ENCODE measurements at places on chromosomes 16 and 17. TPM values are rescaled to one million over a fixed set of nuclear protein-coding genes. Genes with fewer than 3 reads are reported as not detected.

Gene FN3K
- 5.9 TPM for total RNA-seq

Gene CACNB1
- total RNA-seq: 23.6 TPM

Gene CD300LG
- total RNA-seq: not detected

Gene ENPP7
- total RNA-seq: 0.10 TPM

Gene LITAFD
- total RNA-seq: not detected

Gene KIF1C
- 35.2 TPM for total RNA-seq

Gene SCRN2
- total RNA-seq: 29.0 TPM

Gene MPP2
- 1.1 TPM for total RNA-seq

Gene METTL23
- 48.1 TPM for total RNA-seq

Gene ALDH3A1
- 0.12 TPM for total RNA-seq

Gene ADAD2
- total RNA-seq: not detected

Gene ITGB3
- 0.46 TPM for total RNA-seq

Gene TMEM100
- not detected for total RNA-seq

Gene TMEM235
- total RNA-seq: not detected

Gene MYH2
- not detected for total RNA-seq

Gene ORC6
- 29.3 TPM for total RNA-seq

Gene SPATA22
- total RNA-seq: not detected

Gene IRX3
- 0.50 TPM for total RNA-seq

Gene GSG1L
- not detected for total RNA-seq

Gene PPP1R27
- not detected for total RNA-seq

Gene TBC1D3
- total RNA-seq: not detected

Gene NGFR
- not detected for total RNA-seq

Gene SCGB1C2
- not detected for total RNA-seq

Gene VMP1
- 206 TPM for total RNA-seq

Gene FNDC8
- not detected for total RNA-seq

Gene KRT16
- not detected for total RNA-seq

Gene MYO15A
- total RNA-seq: 0.38 TPM

Gene PIGQ
- total RNA-seq: 36.8 TPM

Gene TM4SF5
- not detected for total RNA-seq

Gene TP53TG3F
- not detected for total RNA-seq

Gene CCL11
- total RNA-seq: not detected

Gene PCTP
- total RNA-seq: 6.1 TPM

Gene AIPL1
- not detected for total RNA-seq

Gene TMEM238L
- total RNA-seq: not detected

Gene STX1B
- total RNA-seq: 1.3 TPM

Gene SLC47A2
- total RNA-seq: not detected

Gene BAHCC1
- total RNA-seq: 0.03 TPM

Gene NXPH3
- not detected for total RNA-seq

Gene SRR
- total RNA-seq: 13.9 TPM

Gene RGS9
- 2.3 TPM for total RNA-seq

Gene CTRB2
- not detected for total RNA-seq

Gene KRTAP16-1
- 0.14 TPM for total RNA-seq

Gene EIF5A
- 433 TPM for total RNA-seq

Gene PSMD7
- total RNA-seq: 79.9 TPM

Gene TSNAXIP1
- total RNA-seq: 0.35 TPM

Gene RSKR
- 18.3 TPM for total RNA-seq

Gene CCDC154
- total RNA-seq: 3.7 TPM

Gene WSCD1
- 0.10 TPM for total RNA-seq

Gene TMC5
- total RNA-seq: 0.31 TPM

Gene EVPLL
- not detected for total RNA-seq

Gene OR4D1
- total RNA-seq: 0.91 TPM

Gene CTF1
- total RNA-seq: 0.31 TPM

Gene SPATA33
- 9.8 TPM for total RNA-seq

Gene ABCC11
- not detected for total RNA-seq

Gene KRTAP3-1
- total RNA-seq: not detected

Gene KRTAP1-5
- not detected for total RNA-seq

Gene NBR1
- total RNA-seq: 59.5 TPM

Gene MC1R
- total RNA-seq: 4.7 TPM

Measured in activated naive CD4-positive, alpha-beta T cell treated with anti-CD3 and anti-CD28 coated beads, Interleukin-2, amount 10 ng/mL, durations not matched to agents 5 hours and 36 hours (primary cell).